ENCODE measurements at places on chromosomes 3 and 15. TPM values are rescaled to one million over a fixed set of nuclear protein-coding genes. Genes with fewer than 3 reads are reported as not detected.
A peak's percentile ranks its signal among the peaks of the same experiment; 100 is the strongest.

- DNase-seq = peak; percentile 70
These were observed 89.5 kb upstream of the CHD2 start for GRCh38 chr15:92810418-92811138.

DNA sequence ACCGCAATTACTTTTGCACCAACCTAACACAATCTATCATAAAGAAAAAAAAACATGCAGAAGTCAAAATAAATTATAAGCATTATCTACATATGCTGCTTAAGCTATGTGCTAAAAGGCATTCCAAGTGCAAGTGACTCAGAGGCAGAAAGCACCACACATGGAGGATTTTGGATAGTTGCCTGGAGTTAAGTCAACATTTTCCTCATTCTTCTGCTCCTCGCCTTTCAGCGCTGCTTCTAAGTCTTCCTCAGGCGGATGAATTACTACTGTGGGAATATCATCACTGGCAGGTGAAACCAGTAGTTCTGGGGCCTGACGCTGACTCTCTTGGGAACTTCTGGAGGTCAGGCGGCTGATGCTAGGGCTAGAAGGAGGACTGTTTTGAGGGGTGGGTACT is 53.1 kb downstream of the SLC4A7 start:
- peak; percentile 65 for DNase-seq

DNA sequence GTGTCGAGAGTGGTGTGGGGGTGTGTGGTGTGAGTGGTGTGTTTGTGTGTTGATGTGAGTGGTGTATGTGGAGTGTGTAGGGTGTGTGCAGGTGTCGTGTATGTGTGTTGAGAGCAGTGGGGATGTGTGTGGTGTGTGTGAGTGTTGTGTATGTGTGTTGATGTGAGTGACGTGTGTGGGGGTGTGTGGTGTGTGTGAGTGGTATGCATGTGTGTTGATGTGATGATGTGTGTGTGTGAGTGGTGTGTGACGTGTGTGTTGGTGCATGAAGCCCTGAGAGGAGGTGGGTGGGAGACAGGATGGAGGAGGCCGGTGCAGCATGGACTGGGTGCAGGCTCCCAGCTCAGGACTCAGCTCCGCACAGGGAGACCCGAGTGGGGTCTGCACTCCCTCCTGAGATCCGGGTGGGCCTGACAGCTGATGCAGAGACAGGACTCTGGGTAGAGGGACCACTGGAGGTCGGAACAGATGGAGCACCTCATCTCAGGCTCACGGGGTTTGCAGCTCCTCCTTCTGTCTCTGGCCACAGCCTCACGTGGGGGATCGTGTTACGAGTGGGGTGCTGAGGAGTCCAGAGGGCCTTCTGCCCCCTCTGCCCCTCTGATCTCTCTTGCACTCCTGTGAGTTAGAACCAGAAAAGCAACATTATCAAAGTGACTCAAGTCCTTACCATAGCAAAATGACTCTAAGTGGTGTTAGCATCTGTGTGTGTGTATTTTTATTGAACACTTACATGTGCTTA is 41.3 kb downstream of the ARNT2 start:
- no peak for DNase-seq

DNA sequence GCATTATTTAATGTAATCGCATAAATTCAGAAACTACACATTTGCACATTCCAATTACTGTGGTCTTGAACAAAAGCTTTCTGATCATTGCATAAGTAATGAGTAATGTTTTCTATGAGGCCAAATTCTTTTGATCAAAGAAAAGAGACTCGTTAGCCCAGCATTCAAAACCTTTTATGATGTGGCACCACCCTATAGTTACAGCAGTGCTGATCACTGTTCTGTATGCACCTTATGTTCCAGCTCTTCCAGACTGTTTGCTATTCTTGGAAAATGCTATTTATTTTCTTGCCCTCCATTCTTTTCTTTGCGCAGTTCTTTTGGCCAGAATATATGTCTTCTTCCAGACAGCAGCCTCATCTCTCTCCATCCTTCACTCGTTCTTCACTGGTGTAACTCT is 42.3 kb downstream of the MAP3K13 start:
- DNase-seq = no peak

DNA sequence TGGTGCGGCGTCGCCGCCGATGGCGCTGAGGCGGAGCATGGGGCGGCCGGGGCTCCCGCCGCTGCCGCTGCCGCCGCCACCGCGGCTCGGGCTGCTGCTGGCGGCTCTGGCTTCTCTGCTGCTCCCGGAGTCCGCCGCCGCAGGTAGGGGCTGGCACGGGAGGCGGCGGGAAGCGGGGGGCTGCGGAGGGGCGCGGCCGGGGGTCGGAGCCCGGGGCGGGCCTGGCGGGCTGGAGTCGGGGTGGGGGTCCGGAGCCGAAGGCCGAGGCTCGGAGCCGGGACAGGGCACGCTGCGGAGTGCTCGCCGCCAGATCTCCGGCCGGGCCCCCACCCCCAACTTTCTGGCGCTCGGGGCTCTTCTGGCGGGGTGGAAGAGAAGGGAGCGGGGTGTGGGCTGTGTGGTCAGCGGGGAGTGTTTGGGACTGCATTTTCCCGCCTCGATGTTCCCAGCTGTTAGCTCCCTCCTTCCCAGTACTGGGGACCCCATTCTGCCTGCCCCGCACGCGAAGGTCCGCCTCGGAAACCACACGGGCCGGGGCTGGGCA is 299 bp downstream of the TYRO3 start:
- no peak for DNase-seq

- no peak for DNase-seq
These were observed 80.5 kb upstream of the SETMAR start for GRCh38 chr3:4222574-4223175.

- no peak for DNase-seq
These were observed 8.2 kb downstream of the GOLIM4 start for GRCh38 chr3:168087539-168087938.

- no peak for DNase-seq
These were observed 1.0 kb upstream of the CCR5 start for GRCh38 chr3:46369675-46370132.

GRCh38 chr15:88472225-88472624 is 4.7 kb downstream of the MRPS11 start:
- DNase-seq = no peak

DNA sequence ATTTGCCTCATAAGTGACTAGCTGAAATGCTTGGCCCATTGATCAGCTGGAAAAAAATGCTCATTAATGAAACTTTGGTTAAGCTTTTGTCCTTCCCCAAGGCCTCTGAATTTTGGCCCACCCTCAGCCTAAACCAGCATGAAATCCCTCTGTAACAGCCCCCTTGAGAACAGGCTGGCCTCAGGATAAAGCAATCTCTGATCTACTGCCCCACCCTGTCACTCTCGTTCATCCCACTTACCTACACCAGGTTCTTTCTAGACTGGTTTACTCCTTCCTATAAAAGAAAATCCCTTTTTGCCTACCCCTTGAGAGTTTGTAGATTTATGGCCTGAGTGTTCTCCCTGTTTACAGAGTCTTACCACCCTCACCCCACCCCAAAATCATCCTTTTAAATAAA is 3.4 kb upstream of the AEN start:
- no peak for DNase-seq

DNA sequence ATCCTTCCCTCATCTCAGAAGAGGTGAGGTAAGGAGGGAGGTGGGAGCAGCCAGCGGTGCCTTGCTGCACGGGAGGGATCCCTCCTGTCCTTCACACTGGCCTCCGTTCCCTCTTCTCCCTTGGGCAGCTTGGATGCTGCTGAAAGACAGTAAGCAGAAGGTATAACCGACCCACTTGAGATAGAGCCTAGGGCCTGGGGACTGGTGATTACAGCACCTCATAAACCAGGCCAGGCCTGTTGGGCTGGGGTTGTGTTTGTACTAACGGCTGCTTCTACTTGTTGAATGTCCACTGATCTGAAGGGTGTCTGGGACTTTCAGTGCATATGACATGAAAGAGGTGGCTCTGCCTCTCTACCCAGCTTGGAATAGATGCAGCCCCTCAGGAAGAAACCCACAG is 25.0 kb downstream of the SEMA6D start:
- DNase-seq = no peak

GRCh38 chr3:87996882-87997281 is 61.9 kb downstream of the CGGBP1 start:
- DNase-seq = no peak

- DNase-seq = no peak
These were observed 193.1 kb downstream of the ABHD5 start for GRCh38 chr3:43883729-43884396.

- DNase-seq = no peak
These were observed 41.1 kb downstream of the MFSD1 start for GRCh38 chr3:158842976-158843375.

Gene HES1
- 97.8 TPM for total RNA-seq

- DNase-seq = no peak
These were observed 45.2 kb upstream of the BDH1 start for GRCh38 chr3:197600796-197601565.

DNA sequence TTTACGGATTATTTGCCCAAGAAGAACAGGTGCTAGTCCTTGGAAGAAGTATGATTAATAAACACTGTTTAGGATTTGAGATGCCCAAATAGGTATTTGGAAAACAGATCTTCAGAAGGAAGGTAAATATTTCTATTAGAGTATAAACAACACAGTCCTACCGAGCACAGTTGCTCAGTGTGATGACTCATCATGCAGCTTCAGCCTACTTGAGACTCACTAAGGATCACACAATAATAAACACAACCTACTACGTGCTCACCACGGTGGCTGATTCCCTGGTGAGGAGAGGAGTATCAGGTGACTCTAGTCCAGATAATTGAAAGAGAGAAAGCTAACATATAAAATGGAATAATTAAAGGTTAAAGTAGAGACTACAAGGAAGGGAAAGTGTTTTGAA is 72.0 kb downstream of the PDZRN3 start:
- DNase-seq = no peak

Gene FAM107A
- total RNA-seq = not detected

DNA sequence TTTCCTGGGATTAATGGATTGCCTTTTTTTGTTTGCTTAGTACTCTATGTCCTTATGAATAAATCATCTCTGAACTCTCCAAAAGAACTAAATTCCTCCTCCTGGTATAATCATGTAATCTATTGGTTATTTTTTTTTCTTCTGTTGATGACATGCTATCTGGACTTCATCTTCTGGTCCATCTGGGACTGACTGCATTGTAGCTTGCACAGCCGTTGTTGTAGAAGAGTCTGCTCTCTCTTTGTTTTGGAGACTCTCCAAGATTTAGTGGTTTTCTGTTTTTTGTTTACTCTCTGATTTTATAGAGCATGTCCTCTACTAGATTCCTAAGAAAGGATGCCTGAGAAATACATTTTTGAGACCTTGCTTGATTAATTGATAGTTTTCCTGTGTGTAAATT is 19.1 kb downstream of the IREB2 start:
- peak; percentile 65 for DNase-seq

Gene CCNB2
- total RNA-seq = 99.2 TPM
